Activated naive CD4-positive, alpha-beta T cell treated with anti-CD3 and anti-CD28 coated beads for 36 hours (primary cell): ENCODE measurements at places on chromosomes 12 and 14. TPM values are rescaled to one million over a fixed set of nuclear protein-coding genes. Genes with fewer than 3 reads are reported as not detected.

Gene SLC25A21
- total RNA-seq: not detected

Gene PMCH
- total RNA-seq: not detected

DNA sequence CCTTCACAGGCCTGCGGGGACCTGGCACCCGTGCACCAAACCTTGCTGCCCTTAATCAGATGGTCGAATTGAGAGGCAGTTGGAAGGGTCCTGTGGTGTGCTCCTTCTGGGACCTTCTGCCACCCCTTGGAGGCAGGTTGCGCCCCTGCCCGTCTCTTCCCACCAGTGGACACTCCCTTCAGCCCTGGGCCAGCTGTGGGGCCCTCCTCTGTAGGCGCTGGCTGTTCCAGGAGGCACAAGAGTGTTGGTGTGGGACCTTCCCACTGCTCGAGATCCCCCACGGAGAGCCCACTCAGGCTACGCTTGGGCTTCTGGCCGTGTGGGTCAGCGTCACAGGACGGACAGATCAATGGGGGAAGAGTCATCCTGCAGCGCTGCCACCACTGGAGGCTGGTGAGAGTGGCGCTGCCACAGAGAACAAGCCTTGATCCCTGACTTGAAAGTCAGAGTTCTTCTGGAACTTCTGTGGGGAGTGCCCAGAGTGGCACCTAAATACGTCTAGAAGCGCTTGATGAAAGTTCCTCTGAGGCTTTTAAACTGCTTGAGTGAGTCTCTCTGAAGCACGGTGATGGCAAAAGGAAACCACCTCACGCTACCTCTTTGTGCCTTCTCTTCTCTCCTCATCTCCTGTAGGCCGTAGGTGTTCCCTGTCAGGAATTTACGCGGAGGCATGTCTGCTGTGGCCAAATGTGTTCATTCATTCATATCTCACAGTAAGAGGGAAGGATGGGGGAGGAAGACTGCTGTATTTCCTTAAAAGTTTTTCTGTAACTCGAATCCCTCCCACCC is 48.3 kb downstream of the TRAF3 start:
- peaks cover 81% of the 10 kb centered on the region for H3K4me1 ChIP-seq
- H3K27ac ChIP-seq: peak overlapping the region; percentile 75
- H3K36me3 ChIP-seq: peaks cover 25% of the 10 kb centered on the region
- no peaks in the 10 kb centered on the region for H3K27me3 ChIP-seq
- H3K4me3 ChIP-seq: no peak overlapping the region

- peaks cover 31% of the 10 kb centered on the region for H3K4me1 ChIP-seq
- no peak for DNase-seq
- H3K27ac ChIP-seq: no peak overlapping the region
- H3K36me3 ChIP-seq: peaks cover 10% of the 10 kb centered on the region
Measured at GRCh38 chr12:132146772-132147422, 2.6 kb downstream of the NOC4L start.

DNA sequence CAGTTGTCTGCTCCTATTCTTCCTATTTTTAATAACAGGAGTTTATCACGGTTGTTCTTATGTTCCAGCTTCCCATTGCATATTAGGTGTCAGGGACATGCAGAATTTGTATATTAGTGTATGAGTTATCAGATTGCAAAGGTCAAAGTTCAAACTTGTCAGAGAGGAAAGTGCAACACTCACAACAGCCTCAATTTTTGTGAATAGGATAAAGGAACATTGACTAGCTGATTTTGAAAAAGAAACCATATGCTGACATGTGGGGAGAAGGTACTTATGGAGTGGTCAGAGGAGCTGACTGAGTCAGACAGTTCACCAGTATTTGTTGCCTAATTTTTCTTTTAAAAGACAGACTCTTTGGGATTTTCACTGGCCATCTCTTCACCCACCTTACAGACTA is 222.1 kb downstream of the C12orf50 start:
- no peaks in the 10 kb centered on the region for H3K36me3 ChIP-seq
- H3K27me3 ChIP-seq: no peaks in the 10 kb centered on the region
- DNase-seq: no peak
- H3K4me3 ChIP-seq: no peak overlapping the region
- no peaks in the 10 kb centered on the region for H3K4me1 ChIP-seq
